ENCODE measurements at places on chromosomes 7 and 10.

- DNase-seq = no peak
Measured at GRCh38 chr7:95433952-95434556, 774 bp downstream of the PON2 start.

GRCh38 chr7:40482845-40483244 is 348.0 kb downstream of the SUGCT start:
- no peak for DNase-seq

DNA sequence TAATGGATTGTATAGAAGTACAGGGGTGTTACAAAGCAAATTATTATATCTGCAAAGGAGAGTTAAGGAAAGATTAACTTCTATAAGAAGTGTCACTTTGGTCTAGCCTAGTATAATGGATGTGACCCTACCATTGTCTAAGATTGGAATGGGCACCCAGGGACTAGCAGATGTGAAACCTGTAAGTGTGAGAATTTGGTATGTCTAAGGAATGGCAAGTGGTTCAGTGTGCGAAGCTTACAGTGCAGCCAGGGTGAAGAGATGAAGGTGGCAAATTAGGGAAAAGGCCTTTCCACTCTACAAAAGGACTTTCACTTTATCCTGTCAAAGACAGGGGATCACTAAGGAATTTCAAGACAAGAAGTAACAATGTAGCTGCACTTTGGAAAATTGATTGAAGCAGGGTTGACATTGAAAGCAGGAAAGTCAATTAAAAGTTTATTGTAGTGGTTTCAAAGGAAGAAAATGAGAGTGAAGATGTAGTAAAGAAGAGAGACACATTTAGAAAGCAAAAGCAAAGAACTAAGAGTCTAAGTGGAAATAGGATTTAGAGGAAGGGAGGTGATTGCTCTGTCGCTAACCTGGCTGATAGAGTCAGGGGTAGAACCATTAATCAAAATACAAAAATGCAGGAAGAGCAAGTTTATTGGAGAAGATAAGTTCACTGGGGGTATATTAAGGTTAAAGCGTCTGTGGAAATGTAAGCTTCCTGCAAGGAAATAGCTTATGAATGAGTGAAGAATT is 47.4 kb downstream of the KCND2 start:
- no peak for DNase-seq

- no peak for DNase-seq
Measured at GRCh38 chr7:7802531-7802930, 84.1 kb upstream of the RPA3 start.

Measured in cortex of kidney (tissue), 1 donor.